CMK (cell line): ENCODE measurements at places on chromosomes 16 and 17.

GRCh38 chr16:29736764-29737163 lies 9.0 kb downstream of the C16orf54 start:
- DNase-seq = no peak

GRCh38 chr17:16037636-16038035 lies 38.0 kb downstream of the TTC19 start:
- DNase-seq = no peak

- DNase-seq = no peak
These were observed 7.4 kb downstream of the LASP1 start for GRCh38 chr17:38877130-38877851.

GRCh38 chr17:41615454-41615853 lies 2.9 kb upstream of the KRT16 start:
- DNase-seq = no peak

DNA sequence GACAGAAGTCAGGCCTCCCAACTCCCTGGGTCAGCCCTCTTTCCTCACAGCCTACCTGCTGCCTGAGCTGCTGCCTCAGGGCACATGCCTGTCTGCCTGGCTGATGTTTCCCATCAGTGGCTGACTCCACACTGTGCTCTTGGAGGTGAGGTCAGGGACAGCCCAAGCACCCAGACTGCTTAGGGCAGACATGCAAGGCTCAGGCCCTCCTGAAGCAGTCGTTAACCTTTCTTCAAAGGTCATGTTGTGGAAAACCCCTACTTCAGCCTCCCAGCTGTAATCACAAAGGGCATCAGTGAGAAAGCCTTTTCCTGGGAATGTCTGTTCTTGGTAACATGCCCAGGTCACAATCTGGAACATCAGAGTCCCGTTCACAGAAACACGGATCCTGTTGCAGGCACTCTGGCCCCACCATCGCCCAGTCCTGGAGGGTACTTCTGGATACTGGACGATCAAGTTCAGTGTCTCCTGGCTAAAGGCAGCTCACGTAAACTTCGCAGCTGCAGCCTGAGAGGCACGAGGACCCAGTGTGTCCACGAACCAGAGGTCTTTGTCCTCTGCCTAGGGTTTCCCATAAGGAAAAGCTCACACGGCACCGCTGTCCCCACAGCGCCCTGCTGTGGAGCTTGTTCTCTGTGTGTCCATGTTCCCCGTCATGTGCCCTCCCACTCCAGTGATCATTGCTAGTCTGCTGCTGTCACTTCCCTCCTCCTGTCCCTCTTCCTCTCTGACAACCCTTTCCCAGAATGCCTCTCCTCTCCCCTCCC lies 54.9 kb downstream of the GNAO1 start:
- no peak for DNase-seq

DNA sequence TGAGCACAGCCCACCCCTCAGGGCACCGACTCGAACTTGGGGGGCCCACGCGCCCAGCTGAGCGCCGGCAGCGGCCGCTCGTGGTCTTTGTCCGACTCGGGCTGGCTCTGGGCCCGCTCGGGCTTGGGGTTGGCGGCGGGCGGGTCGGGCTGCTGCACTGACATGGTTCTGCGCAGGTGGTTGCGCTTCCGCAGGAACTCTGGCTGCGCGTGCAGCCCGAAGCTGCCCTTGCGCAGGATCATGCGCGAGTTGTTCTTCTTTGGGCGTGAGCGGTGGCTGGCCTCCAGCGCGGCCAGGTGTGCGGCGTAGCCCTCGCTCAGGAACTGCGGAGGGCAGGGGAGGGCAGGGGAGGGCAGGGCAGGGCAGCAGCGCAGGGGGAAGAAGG lies 11.1 kb downstream of the PIMREG start:
- DNase-seq = no peak

DNA sequence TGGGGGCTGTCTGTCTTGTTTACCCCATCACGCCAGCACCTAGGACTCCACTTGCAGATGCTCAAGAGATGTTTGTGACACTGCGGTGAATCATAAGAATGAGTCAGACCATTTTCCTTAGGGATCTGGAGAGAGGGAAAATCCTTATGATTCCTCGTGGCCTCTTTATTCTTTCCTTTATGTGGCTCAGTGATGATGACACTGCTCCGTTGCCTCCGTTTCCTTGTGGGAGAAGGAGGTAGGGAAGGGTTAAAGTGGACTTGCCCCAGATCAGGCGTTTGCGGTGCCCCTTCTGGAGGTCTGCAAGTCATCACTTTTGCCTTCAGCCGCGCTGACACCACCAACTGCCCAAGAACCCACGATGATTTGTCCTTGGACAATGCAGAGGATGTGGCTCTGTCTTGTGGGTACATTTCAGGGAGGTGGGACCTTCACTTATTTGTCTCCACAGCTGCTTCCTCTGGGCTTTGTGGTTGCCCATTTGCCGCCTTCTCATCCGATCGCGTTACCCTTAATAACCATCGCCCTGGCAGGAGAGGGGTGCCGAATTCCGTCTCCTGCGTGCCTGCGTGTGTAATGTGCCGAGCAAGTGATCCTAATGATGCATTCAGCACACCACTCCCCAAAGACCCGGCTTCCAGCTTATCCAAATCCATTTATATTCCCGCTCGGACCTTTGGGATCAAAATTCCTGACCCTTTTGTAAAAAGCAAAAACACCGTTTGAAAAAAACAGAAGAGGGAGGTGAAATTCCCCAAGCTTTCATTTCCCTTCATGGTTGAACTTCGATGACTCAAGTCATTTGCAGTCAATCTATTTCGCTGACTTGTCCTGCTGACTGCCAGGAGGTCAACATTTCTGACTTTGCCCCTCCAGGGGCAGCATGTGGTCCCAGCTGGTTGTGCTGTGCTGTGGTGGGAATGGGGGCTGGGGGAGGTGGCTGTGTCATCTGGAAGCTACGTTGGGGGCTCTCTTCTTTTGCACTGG lies 87.2 kb upstream of the IRX3 start:
- DNase-seq = peak; percentile 78
